MCF 10A (cell line): ENCODE measurements at places on chromosomes 7 and 10. TPM values are rescaled to one million over a fixed set of nuclear protein-coding genes. Genes with fewer than 3 reads are reported as not detected.

The SLC26A5 gene
- not detected in 2 replicates for total RNA-seq

The SNX10 gene
- total RNA-seq: 7.1 and 8.0 TPM in 2 replicates

The ERVW-1 gene
- not detected in 2 replicates for total RNA-seq

The OR2A14 gene
- not detected in 2 replicates for total RNA-seq

The SLC25A13 gene
- total RNA-seq: 23.4 and 28.6 TPM in 2 replicates

The SLC18A3 gene
- not detected in 2 replicates for total RNA-seq

The SLC25A40 gene
- total RNA-seq: 10.7 and 12.8 TPM in 2 replicates

The GIMAP1 gene
- not detected in 2 replicates for total RNA-seq

The COBL gene
- 7.3 and 12.3 TPM in 2 replicates for total RNA-seq

The TMEM140 gene
- total RNA-seq: not detected in 2 replicates

The BRAT1 gene
- 15.4 and 18.0 TPM in 2 replicates for total RNA-seq

The INSYN2A gene
- 0.07 TPM in 1 of 2 replicates, not detected in the other for total RNA-seq

The TMEM130 gene
- not detected in 2 replicates for total RNA-seq

The CALHM1 gene
- total RNA-seq: not detected in 2 replicates

The TLX1 gene
- not detected in 2 replicates for total RNA-seq

The FAM200A gene
- total RNA-seq: 6.1 and 7.4 TPM in 2 replicates

The CPED1 gene
- not detected in 2 replicates for total RNA-seq
